Ovary (tissue), 10 donors: ENCODE measurements at places on chromosomes 11 and 22. TPM values are rescaled to one million over a fixed set of nuclear protein-coding genes. Genes with fewer than 3 reads are reported as not detected.

Gene NLRP6
- 1.1 TPM for total RNA-seq

Gene SPDYC
- not detected for total RNA-seq

Gene GGTLC2
- total RNA-seq = not detected

Gene VSIG2
- 0.71 TPM for total RNA-seq

Gene GPHA2
- total RNA-seq = 1.6 TPM

Gene CD3D
- not detected for total RNA-seq

Gene CDHR5
- total RNA-seq = 0.22 TPM

Gene ZBED4
- 8.5 TPM for total RNA-seq

Gene OAF
- 66.3 TPM for total RNA-seq

Gene SLC22A25
- not detected for total RNA-seq

GRCh38 chr11:109422870-109423465, 978 bp downstream of the C11orf87 start:
- DNase-seq = no peak

DNA sequence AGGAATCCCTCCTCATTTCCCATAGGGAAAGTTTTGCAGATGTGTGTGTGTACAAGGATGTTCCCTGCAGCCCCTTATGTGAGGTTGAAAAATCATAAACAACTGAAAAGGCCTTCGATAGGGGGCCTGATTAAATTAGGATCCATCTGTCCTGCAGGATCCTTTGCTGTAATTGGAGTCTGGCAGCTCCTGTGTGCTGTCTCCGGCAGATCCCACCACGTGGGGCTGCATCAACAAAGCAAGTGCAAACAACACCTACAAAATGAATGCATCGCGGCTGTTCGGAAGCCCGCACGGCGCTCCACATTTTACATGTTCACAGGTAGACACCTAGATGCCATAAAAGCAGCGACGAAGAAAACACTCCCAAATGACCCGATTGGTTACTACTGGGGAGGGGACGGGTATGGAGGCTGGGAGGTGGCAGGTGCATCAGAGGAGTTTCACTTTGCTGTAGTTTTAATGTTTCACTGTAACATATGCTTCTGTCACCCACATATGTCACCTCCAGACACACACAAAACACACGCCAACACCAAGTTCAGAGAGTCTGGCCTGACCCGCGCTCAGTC, 52.2 kb downstream of the NFAM1 start:
- DNase-seq = no peak

DNA sequence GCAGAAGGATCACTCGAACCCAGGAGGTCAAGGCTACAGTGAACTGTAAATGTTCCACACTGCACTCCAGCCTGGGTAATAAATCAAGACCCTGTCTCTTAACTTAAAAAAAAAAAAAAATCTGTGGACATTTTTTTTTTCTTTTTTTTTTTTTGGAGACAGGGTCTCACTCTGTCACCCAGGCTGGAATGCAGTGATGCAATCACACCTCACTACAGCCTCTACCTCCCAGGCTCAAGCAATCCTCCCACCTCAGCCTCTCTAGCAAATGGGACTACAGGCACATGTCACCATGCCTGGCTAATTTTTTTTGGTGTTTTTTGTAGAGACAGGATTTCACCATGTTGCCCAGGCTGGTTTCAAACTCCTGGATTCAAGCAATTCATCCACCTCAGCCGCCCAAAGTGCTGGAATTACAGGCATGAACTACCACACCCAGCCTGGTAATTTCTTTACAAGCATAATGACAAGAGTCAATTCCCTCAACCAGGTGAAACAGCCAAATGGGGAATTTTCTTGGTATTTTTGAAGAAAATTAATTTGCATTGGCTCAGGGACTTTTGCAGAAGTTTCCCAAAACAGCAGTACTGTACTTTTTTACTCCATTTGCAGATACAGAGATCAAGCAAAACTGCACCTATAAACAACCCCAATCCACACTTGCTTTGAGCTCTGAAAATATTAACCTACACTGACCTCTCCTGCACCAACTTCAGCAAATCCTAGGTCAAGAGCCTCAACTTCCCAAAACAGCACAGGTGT, 44.0 kb downstream of the MRTFA start:
- no peak for DNase-seq

- DNase-seq = no peak
These were observed 19.7 kb upstream of the OSBPL5 start for GRCh38 chr11:3184732-3185347.

DNA sequence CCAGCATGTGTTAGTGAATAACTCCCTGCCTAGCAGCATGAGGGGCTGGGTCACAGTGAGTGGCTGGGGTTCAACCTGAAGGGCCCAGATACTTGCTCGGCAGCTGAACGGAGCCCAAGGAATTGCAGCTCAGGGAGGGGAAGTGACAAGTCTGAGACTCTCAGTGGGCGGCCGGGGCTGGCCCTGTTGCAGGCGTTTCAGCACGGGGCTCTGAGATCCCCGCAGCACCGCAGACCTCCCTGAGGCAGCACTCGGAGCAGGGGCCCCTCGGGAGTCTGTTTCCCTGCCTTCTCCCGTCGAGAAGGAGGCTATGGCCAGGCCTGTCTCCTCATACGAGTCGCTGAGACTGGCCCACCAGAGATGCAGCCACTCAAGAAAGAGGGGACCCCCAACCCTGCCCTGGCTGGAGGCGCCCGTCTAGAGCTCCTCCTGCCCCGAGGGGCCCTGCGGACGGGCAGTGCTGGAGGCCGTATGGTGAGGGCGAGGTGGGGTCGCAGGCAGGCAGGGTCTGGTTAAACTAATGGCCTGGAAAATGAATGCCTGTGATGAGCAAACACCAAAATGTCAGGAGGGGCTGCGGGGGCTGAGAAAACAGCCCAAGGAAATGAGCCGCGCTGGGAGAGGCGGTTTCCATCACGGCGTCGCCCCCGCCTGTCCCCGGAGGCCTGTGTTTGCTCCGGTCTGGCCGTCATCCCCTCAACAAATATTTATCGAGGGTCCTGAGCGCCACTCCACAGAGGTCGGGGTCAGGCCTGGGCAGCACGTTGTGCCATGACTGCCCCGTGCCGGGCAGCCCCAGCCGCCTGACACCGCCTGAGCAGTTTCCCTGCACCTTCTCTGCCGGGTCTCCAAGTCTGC, 9.3 kb downstream of the TSSC4 start:
- DNase-seq = no peak

GRCh38 chr11:19573666-19574065, 139.0 kb upstream of the NAV2 start:
- no peak for DNase-seq

GRCh38 chr11:62914416-62914815, 6.7 kb downstream of the CHRM1 start:
- DNase-seq = no peak

DNA sequence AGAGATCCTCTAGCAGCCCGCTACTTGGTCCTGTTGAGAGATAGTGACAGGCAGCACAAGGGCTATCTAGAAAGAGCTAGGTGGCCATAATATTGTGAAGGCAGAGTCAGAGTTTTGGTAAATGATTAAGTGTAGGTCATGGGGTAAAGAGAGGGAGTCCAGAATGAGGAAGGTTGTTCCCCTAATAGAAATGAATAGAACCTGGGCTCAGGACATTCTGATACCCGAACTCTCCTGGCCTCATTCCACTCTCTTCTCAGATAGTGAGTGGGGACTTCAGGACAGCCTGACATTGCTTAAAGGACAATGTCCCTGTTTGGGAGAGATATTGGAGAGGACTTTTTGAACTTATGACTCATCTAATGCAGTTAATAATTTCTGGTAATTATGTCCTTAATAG, 20.6 kb downstream of the SLC5A1 start:
- DNase-seq = no peak

- no peak for DNase-seq
These were observed 31.1 kb upstream of the PRSS23 start for GRCh38 chr11:86769219-86769618.

DNA sequence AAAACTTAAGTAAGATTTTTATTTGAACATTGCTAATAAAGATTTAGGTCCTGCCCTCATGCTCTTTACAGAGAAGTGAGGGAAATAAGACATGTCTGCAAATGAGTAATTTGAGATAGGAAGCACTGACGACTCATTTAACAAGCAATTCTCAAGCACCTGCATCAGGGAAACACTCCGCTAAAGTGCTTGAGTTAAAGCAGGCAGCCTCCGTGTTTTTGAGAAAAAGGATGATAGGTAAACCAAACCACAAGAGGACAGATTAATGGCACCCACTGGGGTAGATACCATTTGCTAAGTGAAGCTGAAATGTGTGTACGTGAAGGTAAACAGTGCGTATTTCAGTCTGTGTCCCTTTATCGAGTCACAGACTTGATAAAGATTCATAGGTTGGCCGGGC, 184.6 kb upstream of the CARD18 start:
- no peak for DNase-seq

- no peak for DNase-seq
These were observed 41.7 kb upstream of the APLNR start for GRCh38 chr11:57278721-57279095.

GRCh38 chr11:5719703-5720495, 16.3 kb upstream of the OR56B1 start:
- DNase-seq = no peak
